Right atrium auricular region (tissue), 2 donors: ENCODE measurements at places on chromosomes 3 and 15. TPM values are rescaled to one million over a fixed set of nuclear protein-coding genes. Genes with fewer than 3 reads are reported as not detected.

DNA sequence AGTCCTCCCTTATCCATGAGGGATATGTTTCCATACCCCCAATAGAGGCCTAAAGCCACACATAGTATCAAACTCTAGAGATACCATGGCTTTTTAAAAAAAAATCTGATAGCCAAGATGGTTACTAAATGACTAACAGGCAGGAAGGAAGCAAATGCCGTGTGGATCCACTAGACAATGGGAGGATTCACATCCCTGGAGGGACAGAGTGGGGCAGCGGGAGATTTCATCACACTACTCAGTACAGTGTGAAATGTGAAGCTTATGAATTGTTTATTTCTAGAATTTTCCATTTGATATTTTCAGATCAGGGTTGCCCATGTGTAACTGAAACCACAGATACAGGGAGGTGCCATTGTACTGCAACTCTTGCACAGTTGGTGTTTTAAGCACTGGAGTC is 826.6 kb downstream of the SQOR start:
- H3K36me3 ChIP-seq, result no peaks in the 10 kb centered on the region
- H3K4me3 ChIP-seq, result no peak overlapping the region
- no peak overlapping the region for H3K27ac ChIP-seq

- no peak overlapping the region for H3K27ac ChIP-seq
- H3K4me1 ChIP-seq, result no peaks in the 10 kb centered on the region
- H3K27me3 ChIP-seq, result no peaks in the 10 kb centered on the region
- DNase-seq, result no peak
- H3K36me3 ChIP-seq, result no peaks in the 10 kb centered on the region
- no peak overlapping the region for H3K4me3 ChIP-seq
Observed at GRCh38 chr3:152843955-152844354, 9.0 kb downstream of the P2RY1 start.

Gene CHST2
- total RNA-seq, result 4.8 TPM

- no peak overlapping the region for H3K27ac ChIP-seq
- H3K4me3 ChIP-seq, result no peak overlapping the region
- H3K36me3 ChIP-seq, result no peaks in the 10 kb centered on the region
- DNase-seq, result no peak
Observed at GRCh38 chr15:25709437-25710159, 153.5 kb downstream of the ATP10A start.
